ENCODE measurements at places on chromosomes 16 and 17.

DNA sequence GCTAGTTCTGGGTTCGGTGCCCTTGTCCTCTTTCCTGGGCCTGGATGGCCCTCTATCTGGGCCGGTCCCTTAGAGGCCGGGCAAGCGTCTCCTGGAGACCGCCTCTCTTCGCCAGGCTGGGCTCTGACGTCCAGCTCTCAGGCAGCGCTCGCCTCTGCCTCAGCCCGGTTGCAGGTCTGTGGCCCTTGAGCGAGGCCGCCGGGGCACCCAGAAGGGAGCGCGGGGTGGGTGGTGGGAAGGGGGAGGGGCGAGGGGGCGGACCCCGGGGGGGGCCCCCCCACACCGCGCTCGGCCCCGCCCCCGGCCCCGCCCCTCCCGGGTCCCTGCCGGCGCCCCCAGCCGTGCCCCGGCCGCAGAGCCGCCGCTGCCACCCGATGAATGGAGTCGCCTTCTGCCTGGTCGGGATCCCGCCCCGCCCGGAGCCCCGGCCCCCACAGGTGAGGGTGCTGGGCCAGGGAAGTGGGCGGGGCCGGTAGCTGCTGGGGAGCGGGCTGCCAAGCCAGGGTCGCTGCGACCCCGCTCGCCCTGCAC lies at the start of gene ARHGAP23:
TSS of gene ARHGAP23 (plus strand) at position 353 of the 531 bp plus-strand sequence. CDS start at position 375, 22 bp downstream.
- peak; percentile 44 for DNase-seq

DNA sequence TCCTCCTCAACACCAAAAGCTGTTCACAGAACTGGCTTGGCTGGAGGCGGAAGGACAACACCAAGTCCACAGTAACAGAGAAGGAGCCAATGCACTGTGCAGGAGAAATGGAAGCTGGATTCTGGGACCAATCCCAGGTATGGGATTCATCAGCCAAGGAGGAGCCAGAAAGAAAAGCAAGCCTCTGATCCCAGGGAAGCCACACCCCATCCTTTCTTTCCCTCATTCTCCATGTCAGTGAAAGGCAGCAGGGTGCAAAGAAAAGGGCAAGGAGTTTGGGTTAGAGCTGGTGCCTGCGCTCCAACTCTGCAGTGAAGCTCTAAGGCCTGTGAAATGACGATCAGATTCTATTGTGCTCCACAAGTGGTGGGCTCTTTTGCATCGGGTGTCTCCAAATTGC lies 11.0 kb downstream of the DCAKD start:
- DNase-seq: no peak

- DNase-seq: no peak
These were observed 27.7 kb upstream of the RASD1 start for GRCh38 chr17:17523731-17524490.

GRCh38 chr16:5364186-5364585 lies 266.6 kb upstream of the EEF2KMT start:
- DNase-seq: no peak

GRCh38 chr17:36184023-36184765 lies 7.8 kb upstream of the TBC1D3B start:
- no peak for DNase-seq

- no peak for DNase-seq
These were observed 137.0 kb downstream of the AIPL1 start for GRCh38 chr17:6297960-6298359.

DNA sequence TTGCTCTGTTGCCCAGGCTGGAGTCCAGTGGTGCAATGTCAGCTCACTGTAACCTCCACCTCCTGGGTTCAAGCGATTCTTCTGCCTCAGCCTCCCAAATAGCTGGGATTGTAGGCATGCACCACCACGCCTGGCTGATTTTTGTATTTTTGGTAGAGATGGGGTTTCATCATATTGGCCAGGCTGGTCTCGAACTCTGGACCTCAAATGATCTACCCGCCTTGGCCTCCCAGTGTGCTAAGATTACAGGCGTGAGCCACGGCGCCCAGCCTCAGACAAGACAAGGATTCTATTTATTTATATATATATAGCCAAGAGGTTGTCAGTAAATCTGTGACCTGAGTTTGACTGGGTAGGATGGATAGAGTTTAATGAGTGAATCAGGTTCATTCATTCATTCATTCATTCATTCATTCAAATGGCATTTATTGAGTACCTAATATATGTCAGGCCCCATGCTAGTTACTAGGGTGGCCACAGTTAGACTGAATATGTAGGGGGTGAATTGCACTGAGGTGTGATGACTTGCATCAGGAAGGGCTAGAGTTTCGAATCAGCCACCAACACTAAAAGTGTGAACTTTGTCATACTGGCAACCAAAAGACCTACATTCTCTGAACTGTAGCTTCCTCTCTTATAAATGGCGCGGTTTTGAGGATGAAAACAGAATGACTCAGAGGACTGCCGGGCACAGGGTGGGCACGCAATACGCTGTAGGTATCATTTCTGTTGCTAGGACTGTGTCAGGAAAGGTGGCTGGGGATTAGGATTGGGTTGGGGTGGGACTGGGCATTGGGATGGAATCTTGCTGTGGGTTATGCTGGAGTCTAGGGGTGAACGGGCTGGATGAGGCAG lies 37.8 kb downstream of the ITGAE start:
- DNase-seq: peak; percentile 70

- DNase-seq: peak; percentile 24
These were observed 123.4 kb downstream of the PRKCB start for GRCh38 chr16:23959072-23959751.

- DNase-seq: peak; percentile 68
These were observed 22.0 kb downstream of the KPNA2 start for GRCh38 chr17:68057531-68057952.

GRCh38 chr17:10875984-10876555 lies 38.2 kb upstream of the PIRT start:
- DNase-seq: peak; percentile 30

GRCh38 chr17:3982541-3983017 lies 18.3 kb upstream of the ATP2A3 start:
- DNase-seq: no peak

- no peak for DNase-seq
These were observed 570 bp downstream of the NR1D1 start for GRCh38 chr17:40099619-40100418.

DNA sequence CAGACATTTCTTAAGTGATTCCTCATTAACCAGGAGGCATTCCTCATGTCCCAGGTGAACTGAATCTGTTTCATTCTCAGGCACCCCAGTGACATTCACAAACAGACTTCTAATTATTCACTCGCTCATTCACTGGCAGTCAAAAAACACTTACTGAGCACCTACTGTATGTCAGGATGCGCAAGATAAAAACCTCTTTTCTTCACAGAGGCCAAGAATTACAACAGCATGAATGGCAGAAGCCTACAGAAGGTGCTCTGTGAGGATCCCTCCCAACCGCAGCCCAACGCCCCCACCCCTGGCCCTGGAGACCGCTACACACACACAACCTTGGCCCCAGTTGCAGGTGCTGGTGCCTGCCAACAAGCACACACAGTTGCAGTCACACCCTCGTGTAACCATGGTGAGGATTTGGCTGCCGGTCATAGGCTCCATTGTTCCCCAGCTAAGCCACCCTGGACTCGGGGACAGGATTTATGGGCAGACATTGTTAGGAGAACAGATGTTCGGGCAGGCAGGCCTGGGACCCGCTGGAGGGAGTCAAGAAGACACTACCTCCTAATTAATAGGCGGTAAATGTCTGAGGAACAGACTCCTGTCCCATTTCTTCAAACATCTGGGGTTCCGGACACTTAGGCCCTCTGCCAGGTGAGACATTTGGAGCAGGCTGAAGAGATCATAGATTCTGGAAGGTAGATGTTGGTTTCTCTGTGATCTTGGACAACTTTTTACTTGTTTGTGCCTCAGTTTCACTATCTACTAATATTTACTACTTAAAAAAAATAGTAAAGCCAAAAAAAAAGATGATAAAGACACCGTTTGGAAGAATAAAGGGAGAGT lies 43.2 kb downstream of the CUEDC1 start:
- DNase-seq: no peak

- DNase-seq: no peak
These were observed 44.3 kb downstream of the GSG1L start for GRCh38 chr16:28019218-28019617.

GRCh38 chr16:8808613-8809353 lies 11.1 kb downstream of the PMM2 start:
- no peak for DNase-seq

GRCh38 chr17:42655528-42655927 lies 3.6 kb upstream of the TUBG2 start:
- DNase-seq: no peak

DNA sequence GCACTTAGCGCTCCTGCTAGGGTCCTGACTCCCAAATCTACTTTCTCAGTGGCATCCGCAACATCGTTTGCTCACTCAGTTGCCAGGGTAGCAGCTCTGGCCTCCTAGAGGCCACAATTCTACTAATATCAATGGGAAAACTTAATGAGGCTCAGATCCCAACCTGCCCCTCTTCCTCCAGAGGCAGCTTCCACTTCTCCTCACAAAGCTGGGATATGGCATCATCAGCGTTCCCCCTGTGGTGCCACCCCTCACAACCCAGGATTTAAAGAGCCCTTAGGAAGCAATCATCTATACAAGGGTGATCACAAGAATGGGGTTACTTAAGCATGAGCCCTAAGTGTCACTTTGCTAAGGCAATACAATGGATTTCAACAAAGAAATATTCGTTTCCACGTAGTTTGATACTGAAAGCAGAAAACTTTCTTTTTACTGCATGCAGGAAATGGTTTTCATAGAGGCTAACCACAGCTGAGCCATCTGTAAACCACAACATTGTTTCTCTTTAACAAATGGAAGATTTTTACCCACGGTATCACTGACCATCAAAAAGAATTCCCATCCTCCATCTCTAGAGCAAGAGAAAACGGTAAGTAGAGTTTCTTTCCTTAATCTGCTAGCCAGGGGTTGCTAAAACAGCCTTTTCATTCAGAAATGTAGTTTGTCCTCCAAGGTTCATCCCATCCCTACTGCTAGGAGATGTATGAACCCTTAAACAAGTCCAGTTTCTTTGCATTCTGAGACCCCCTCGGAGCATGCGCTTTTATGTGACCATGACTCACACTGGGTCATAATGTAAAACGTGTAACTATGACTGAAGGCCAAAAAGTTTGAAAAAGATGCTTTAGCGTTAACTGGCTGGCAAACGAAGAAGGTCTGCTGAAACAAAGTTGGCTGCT lies 68.3 kb upstream of the BCAR1 start:
- DNase-seq: no peak

GRCh38 chr17:19911033-19911432 lies 43.3 kb upstream of the ULK2 start:
- no peak for DNase-seq

GRCh38 chr17:54257440-54257839 lies 434.7 kb downstream of the KIF2B start:
- DNase-seq: no peak

GRCh38 chr16:31417916-31418315 lies 10.2 kb downstream of the COX6A2 start:
- DNase-seq: no peak

DNA sequence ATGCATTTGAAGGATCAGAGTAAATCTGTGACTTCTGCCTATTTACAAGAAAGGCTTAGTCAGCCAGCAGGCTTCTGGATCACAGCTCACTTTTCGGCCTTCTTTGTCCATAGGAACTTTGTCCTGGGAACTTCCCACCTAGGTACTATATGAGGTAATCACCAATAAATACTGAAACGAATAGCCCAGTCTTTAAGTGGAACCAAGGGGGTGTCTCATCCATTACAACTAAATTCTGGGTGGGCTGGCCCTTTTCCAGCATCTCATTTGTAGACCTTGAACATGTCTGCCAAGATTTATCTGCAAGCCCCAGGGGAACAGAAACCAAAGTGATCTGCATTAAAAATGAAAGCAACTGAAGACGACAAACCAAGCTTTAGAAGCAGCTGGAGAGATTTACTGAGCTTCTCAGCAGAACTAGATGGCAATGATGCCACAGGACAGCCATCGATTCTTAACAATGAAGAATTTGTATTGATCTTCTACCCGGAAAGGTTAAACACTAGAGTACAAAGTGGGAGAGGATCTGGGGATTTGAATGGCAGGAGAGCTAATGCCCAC lies 55.5 kb downstream of the SNX11 start:
- DNase-seq: no peak

GRCh38 chr16:55116165-55116920 lies 185.7 kb downstream of the IRX5 start:
- no peak for DNase-seq

- no peak for DNase-seq
These were observed 94.2 kb upstream of the CREBBP start for GRCh38 chr16:3974751-3975150.

GRCh38 chr16:17206712-17207111 lies 264.0 kb downstream of the XYLT1 start:
- DNase-seq: no peak

DNA sequence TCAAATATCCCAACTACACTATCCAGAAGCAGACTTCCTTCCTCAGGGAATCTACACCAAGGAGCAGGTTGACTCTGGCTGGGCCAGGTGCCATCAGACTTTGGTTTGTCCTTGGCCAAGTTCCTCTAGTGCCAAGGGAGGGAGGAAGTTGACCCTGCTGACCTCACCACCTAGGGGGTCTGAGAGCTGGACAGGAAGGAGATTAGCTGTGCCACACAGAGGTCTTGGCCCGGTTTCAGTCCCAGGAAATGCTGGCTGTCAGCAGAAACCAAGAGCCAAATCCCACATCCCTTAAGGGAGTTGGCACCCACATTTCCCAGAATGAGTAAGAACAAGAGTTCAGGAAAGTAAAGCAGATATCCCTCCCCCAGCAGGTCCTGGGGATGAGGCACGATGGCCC lies 178.2 kb downstream of the SALL1 start:
- no peak for DNase-seq

GRCh38 chr16:21060027-21060510 lies 90.6 kb downstream of the DNAH3 start:
- no peak for DNase-seq

- DNase-seq: no peak
These were observed 10.5 kb upstream of the TEKT3 start for GRCh38 chr17:15351925-15352324.

DNA sequence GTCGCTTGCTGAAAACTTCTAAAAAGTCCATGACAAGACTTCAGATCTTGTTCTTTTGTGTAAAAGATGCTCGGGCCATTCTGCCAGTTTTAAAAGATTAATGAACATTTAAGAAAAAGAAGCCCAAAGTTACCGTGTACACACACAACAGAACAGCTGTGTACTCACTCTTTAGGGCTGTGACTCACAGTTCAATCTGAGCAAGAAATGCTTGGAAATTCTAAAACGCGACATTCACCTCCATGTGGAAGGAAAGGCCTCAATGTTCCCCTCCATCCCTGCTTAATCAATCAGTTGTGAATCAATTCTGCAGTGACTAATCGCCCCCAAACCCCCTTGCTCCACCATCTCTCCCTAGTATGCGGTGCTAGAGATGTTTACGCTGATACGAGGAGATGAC lies 609.9 kb upstream of the SALL1 start:
- DNase-seq: no peak

DNA sequence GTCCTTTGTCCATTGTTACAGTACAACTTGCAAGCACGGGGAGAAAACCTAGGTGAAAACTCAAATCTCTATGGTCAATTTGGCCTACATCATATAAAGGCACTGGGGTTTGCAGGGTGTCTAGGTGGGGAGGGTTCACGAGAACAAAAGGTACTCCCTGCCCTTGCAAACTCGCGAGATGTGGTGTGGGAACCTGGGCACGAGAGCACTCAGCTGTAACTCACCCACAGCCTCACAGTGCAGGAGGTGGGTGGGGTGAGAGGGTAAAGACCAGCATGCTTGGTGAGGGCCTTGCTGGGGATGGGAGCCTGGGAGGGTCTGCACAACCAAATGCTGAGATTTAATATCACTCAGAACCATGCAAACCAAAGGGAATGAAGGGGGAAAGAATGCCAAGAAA lies 18.4 kb upstream of the ZNF594 start:
- DNase-seq: no peak

- DNase-seq: no peak
These were observed 3.7 kb downstream of the CDH1 start for GRCh38 chr16:68740628-68741346.

- DNase-seq: no peak
These were observed 150.4 kb upstream of the IRX5 start for GRCh38 chr16:54780266-54780665.
